ENCODE measurements at places on chromosomes 1 and 21. TPM values are rescaled to one million over a fixed set of nuclear protein-coding genes. Genes with fewer than 3 reads are reported as not detected.

IGFN1 gene
- total RNA-seq: not detected

DNA sequence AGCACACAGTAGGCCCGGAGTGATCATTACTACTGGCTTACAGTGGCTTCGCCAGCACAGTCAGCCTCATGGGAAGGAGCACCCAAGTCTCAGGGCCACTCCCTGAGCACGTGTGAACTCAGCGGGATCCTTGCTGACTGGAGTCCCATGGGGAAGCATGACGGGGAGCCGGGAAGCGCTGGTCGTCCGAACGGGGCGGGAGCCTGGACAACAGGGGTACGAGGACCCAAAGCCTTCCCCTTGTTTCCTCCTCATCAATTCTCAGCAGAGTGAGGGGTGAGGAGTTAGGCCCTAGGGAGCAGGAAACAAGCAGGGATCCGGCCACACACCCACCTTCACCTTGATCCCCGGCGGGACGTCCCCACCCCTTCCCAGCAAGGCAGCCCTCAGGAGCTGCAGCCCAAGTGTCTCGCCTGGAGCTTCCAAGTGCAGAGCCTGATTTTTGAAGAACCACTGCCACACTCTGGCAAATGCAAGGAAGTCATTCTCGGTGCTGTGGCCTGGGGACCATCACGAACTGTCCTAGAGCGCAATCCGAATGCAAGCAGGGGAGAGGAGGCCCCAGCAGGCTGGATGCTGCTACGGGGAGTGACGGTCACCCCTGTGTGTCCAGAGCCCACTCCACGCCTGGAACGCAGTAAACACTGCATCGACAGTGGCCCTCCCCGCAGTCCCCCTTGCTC lies 35.5 kb downstream of the TOMM20 start:
- DNase-seq: peak; percentile 71

DNA sequence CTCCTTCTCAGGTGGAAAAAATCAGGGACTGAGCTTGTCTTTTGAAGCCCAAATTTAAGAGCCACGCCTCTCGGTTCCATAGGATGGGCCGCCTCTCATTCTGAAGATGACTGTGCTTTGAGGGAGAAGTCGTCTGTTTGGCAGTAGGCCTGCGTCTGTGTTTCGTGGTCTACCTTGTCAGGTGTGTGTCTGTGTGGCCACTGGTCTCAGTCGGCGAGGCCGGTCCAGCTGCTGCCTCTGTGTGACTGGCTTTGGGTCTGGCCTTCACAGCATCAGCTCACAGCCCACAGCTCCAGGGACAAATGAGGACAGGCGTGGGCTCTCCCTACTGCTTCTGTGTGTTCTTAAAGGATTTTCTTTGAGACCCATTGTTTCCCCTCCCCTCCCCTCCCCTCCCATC lies 50.3 kb downstream of the B3GALT5 start:
- no peak for DNase-seq

SCYL3 gene
- 15.4 TPM for total RNA-seq

DNA sequence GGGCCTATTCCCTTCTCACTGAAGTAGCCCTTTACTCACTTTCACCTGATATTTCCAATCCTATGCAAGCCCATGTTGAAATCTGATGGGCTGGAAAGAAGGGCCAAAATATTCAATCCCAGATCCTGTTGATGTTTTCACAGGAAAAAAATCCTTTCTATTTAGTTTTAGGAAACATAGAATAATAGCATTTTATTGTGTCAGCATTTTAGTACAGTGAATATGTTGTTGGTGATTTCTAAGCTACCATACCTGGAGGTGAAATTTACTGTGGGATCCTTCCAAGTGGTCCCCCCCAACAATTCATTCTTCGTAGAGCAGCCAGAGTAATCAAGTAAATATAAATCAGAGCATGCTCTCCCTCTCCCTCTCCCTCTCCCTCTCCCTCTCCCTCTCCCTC lies 3.4 kb upstream of the UBE2U start:
- DNase-seq: no peak

GRCh38 chr1:67285780-67286488 lies 21.7 kb upstream of the IL12RB2 start:
- DNase-seq: no peak

SUSD4 gene
- 0.15 TPM for total RNA-seq

KCNA2 gene
- 0.27 TPM for total RNA-seq

GRCh38 chr1:243730487-243731150 lies 119.4 kb downstream of the AKT3 start:
- no peak for DNase-seq

DNA sequence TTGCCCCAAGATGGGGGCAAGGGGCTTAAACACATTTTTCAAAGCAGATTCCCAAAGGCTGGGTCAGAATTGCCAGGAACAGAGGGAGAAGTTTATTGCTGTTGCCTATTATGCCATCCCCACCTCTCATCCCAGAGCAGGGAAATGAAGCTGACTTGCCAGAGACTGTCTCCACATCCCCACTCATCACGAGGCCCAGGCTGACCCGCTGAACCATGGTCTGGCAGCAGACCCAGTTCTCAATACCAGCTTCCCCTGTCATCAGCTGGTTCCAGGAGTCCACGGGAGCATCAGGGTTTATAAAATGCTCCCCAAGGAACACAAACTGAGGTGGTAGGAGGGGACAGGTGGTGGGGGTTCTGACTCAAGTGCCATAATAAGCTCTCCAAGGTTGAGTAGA lies 605.9 kb downstream of the NPHP4 start:
- DNase-seq: no peak

DNA sequence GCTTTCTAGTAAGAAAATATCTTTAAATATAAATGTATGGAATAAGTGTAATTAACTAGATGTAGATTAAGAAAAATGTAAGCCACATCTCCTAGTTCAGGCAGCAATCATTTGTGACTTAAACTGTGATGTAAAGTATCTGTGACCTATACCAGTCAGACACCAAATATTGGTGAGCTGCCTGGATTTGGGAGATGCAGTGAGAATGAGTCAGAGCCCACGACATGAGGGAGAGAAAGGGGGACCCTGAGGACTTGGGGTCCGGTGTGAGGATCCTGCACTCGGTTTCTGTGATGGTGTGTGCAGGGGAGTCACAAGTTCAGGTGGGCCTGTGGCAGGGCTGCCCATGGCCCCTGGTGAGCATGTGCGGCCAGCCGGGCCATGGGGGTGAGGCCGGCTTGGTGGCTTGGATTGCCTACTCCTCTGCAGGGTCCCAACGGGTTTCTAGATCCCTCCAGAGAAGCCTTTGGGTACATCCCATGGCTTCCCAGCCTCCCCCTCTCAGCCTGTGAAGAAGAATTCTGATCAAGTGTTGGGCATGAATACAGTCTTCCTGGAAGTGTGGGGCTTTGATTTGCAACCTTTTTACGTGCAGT lies 19.0 kb upstream of the ABCG1 start:
- no peak for DNase-seq

DNA sequence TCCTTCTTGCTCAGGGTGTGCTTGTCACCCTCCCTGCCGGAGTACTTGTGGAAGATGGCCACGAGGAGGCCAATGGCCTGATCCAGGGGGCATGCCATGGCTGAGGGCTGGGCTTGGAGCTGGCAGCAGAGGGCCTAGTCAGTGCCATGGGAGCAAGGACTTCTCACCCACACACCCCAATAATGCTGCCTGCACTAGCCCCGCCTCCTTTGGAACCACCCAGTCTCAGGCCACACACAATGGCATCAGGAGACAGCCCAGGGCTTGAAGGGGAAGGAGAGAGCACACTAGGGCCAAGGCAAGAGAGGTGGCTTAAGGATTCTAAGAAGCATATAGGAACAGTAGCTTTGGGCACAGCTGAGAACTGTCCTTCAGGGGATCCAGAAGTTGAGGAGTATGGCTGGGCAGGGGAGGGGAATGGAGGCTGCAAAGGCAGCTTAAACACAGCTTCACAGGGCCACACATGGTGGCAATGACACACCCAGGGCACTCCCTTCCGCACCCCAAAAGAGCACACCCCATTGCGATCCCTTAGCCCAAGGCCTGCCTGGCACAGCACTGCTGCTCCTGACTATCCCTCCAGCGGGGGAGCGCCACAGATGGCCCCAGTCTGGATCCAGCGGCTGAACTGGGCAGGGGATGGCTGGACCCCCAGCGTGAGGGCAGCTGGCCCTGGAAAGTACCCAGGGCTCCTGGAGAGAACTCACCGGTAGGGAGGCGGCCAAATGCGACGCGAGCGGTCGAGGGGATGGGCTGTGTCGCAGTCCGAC lies at the start of gene S100A6:
Gene S100A6 (minus strand): TSS at position 750 of the 770 bp plus-strand sequence. CDS start 652 bp downstream, at position 98.
- DNase-seq: peak; percentile 84

GRCh38 chr1:178127482-178128191 lies 33.7 kb downstream of the RASAL2 start:
- DNase-seq: no peak

LINGO4 gene
- 0.20 TPM for total RNA-seq

GRCh38 chr21:21199342-21200102 lies 201.3 kb downstream of the NCAM2 start:
- no peak for DNase-seq

DNA sequence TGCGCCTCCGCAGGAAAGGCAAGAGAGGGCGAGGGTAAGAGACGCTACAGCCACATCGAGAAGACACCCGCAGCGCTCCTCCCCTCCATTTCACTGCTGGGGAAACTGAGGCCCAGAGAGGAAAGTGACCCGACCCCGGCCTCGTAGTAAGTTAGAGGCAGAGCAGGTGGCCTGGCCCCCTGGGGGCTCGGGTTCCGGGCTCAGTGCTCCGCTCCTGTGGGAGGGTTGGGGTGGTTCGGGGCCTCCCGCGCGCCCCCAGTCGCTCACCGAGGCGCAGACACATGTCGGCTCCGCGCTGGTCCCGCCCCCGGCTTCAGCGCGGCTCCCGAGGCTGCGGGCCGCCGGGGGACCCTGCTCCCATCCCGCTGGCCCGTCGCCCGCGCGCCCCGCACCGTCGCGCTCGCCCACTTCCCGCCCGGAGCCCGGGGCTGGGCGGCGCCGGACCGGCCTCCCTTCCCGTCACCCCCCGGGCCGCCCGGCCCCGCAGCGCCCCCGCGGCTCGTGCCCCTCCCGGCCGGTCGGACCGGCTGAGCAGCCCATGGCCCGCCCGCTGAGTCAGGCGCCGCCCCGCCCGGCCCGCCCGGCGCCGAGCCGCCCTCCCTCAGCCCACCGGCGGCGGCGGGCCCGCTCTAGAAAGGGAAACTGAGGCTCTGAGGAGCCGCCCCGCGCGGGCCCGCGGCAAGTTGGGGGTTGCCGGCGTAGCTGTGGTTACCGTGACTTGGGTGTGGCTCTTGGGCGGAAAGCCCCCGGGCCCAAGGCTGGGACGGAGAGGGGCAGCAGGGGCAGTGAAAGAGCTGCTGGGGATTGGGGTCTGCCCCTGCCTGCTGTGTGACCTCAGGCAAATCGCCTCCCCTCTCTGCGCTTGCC lies at the start of gene TMEM54:
Gene TMEM54 (minus strand): TSS at position 434 of the 867 bp plus-strand sequence. CDS start 151 bp downstream, at position 283.
- peak; percentile 82 for DNase-seq

GRCh38 chr1:3319874-3320245 lies 134.6 kb upstream of the ARHGEF16 start:
- peak; percentile 71 for DNase-seq

GRCh38 chr21:34890724-34891612 lies 158.1 kb downstream of the RUNX1 start:
- peak; percentile 48 for DNase-seq

AK4 gene
- total RNA-seq: 64.0 TPM

DNA sequence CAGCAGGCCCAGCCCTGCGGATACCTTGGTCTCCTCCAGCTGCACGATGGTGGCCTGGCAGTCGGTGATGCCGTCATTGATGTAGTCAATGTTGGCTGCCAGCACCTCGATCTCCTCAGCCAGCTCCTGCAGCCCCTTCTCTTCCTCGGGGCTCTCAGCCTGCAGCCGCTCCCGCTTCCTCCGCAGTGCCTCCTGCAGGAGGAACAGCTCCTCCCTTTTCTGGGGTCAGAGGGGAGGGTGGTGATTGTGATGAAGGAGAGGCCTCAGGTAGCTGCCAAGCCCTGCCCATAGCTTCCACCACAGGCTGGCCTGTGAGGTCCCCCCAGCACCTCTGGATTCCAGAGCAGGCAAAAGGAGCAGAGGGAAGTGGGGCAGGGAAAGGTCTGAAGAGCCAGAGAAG lies 33.4 kb downstream of the KIF21B start:
- DNase-seq: no peak

GRCh38 chr1:221689138-221689537 lies 52.8 kb downstream of the DUSP10 start:
- DNase-seq: no peak

- DNase-seq: peak; percentile 44
Observed at GRCh38 chr1:167328816-167329483, 108.3 kb downstream of the POU2F1 start.
